NCI-H1092 treated with DMSO at 0.1 percent for 48 hours (cell line): ENCODE measurements at places on chromosomes 5 and 9.

- DNase-seq: no peak
Measured at GRCh38 chr9:134575103-134575900, 66.3 kb upstream of the COL5A1 start.

DNA sequence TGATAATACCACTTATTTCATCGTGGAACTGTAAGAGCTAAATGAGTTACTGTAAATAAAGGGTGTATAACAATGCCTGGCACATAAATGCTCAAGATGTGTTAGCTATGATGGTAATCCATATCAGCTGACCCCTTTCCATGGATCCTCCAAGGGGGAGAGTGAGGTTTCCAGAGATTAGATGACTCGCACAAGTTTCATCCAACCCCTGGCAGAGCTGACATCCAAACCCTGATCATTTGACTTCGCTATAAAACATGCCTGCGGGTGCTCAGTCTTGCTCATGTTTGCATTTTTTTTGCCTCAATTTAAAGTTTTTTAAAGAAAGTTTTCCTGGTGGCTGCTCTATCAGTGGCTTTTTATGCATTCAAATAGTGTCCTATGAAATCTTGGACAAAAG lies 145.7 kb upstream of the SMIM23 start:
- no peak for DNase-seq

DNA sequence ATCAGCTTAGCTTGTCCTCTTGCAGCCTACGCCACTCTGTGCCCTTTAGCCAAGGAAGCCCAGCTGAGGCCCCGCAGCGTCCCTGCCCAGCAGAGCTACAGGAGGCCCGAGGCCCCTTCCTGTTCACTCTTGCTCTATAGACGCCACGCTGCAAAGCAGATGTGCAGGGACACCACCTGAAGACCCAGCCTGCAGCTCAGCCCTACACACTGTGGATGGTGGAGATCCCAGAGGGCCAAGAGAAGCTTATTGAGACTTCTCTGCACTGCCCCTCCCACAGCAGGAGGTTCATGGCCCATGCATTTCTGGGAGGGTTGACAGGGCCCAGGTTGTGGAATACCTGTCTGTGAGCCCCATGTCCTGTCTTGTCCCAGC lies 33.6 kb downstream of the IRF1 start:
- DNase-seq: no peak

GRCh38 chr5:112412346-112412745 lies 6.7 kb downstream of the EPB41L4A start:
- DNase-seq: no peak

GRCh38 chr9:123265833-123266232 lies 2.6 kb downstream of the STRBP start:
- no peak for DNase-seq

DNA sequence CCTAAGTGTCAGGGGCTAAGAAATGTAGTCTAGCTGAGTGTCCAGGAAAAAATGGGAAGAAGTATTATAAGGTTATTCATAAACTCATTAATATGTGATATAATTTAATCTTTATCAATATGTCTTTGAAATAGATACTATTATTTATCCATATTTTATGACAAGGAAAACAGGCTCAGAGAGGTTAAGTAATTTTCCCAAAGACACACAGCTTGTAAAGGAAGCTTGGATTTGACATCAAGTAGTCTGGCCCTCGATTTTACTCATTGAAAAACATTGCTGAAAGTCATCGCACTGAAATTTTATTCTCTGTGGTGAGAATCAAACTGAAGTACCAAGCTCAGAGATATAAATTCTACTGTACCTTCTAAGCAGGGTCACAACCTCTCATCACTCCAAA lies 276.9 kb downstream of the MSX2 start:
- DNase-seq: no peak

DNA sequence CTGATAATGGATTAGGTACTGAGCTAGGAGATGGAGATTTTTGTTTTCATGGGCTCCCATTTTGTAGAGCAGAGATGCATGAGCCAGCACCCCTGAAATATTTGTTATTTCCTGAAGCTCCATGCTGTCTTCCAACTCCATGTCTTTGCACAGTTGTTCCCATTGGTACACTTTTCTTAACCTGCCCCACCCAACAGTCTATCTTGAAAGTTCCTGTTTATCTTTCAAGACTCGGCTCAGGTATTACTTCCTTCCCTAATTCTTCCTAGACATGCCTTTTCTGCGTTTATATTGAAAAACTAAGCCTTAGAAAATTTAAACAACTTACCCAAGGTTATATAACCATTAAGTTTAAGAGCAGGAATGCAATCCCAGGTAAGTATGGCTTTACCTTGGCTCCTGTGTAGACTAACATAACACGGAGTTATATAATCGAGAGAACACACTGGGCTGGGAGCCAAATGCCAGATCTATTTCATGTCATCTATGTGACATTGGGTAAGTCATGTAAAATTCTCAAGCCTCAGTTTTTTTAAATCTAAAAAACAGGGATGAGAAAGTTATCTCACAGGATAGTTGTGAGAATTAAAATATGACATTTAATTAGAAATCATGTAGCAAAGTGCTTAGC lies 67.4 kb downstream of the LIX1 start:
- DNase-seq: no peak

- no peak for DNase-seq
Measured at GRCh38 chr9:14245901-14246525, 67.9 kb downstream of the NFIB start.

DNA sequence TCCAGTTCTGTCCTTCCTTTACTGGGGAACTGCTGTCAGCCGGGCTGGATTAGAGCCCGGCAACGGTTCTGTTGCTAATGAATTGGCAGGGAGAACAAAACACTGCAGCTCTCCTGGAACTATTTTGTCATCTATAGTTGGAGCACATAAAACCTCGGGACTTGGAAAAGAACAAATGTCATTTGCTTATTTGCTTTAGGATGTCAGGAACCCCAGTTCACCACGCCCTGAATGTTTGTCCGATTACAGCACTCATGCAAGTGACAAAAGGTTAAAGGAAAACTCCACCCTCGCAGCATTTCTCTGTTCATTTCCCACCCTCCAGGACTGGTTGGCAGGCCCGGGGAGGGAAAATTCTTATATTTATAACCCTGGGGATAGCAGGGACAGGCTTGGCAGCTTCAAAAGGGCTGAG lies 66.4 kb upstream of the PLPP1 start:
- peak; percentile 3 for DNase-seq

- peak; percentile 39 for DNase-seq
Measured at GRCh38 chr9:127613583-127613954, 1.5 kb downstream of the STXBP1 start.

DNA sequence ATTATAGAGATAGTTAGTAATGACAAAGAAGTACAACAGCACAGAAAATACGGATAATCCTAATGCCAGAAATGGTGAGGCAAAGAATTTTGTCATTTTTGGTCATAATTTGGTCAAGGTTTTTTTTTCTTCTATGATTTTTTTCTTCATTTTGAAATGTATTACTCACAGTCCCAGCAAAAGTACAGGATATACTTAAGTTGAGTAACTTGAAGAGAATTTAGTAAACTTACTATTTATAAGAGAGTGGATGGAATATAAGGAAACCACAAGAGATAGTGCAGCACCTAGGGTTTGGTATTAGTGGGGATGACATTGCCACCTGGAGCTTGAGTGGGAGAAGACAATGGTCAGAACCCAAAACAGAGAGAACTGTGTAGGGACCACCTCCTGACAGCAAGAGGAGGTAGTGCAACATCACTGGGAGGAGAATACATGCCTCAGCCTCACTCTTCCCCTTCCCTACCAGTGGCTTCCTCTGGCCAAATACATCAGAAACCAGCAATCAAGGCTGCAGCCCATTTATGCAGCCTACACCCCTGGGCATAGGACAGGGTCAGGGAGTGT lies 434.5 kb upstream of the TRPC7 start:
- no peak for DNase-seq

DNA sequence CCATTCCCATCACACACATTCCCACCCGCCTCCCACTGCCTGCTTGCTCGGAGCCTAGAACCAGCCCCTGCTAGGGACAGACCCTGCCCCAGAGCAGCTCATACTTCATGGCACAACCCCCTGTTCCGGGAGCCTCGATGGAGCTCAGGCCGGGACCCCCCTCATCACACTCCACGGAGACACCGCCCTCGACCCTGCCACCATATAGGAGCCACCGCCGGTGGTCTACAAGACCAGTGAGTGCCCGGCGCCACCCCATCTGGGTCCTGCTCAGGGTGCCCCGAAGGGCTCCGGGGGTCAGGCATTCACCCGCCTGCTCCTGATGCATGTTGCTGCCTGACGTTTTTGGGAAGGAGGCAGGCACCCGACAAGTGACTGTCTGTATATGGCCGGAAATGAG lies 65.5 kb upstream of the RXRA start:
- no peak for DNase-seq

DNA sequence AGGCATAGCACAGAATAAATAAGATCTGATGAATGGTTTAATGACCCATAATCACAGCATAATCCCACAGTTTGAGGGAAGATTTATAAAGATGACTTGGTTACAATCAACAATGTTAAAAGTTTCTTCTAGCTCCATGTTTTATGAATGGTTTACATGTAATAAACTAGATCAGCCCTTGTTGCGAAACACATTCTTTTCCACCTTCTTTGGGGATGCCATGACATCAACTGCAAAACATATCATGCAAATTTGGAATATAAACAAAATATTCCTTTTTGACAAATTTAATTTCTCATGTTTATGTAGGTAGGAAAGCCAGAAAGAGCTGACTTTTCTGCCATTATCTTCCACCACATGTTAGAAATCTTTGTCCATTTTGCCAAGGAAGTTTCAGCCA lies 979.5 kb downstream of the MAT2B start:
- DNase-seq: no peak

DNA sequence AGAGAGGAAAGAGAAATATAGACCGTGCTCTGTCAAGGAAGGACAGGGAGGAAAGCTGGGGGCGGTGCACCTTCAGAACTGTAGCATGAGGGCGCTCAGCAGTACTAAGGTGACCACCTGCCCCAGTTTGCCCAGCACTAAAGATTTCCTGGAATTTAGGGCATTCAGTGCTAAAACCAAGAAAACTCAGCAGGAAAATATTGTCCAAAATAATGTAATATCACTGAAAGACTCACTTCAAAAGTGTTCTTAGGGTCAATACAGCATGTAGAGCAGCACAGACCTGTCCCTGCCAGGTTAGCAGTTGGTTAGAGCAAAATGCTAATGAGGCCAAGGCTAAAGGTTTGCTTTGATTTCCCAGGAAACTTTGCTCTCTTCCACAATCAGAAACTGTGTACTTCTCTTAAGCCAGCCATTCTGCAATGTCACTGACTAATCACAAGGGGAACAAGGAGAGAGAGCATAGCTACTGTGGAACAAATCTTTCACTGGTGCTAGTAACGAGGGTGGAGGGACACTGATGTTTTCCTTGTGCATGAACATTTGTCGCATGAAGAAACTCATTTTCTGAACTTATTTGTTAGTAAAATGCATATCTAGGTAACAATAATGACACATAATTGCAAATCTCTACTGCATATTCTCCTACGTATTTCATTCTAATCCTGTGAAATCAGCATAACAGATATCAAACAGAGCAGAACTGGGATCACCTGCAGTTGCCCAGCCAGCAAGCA lies 53.0 kb upstream of the GRAMD2B start:
- DNase-seq: no peak

GRCh38 chr9:127915801-127916719 lies 781 bp downstream of the ST6GALNAC4 start:
- DNase-seq: no peak

- DNase-seq: no peak
Measured at GRCh38 chr5:106587-106986, 14.6 kb downstream of the PLEKHG4B start.

GRCh38 chr9:87392086-87392485 lies 105.6 kb upstream of the DAPK1 start:
- DNase-seq: no peak

DNA sequence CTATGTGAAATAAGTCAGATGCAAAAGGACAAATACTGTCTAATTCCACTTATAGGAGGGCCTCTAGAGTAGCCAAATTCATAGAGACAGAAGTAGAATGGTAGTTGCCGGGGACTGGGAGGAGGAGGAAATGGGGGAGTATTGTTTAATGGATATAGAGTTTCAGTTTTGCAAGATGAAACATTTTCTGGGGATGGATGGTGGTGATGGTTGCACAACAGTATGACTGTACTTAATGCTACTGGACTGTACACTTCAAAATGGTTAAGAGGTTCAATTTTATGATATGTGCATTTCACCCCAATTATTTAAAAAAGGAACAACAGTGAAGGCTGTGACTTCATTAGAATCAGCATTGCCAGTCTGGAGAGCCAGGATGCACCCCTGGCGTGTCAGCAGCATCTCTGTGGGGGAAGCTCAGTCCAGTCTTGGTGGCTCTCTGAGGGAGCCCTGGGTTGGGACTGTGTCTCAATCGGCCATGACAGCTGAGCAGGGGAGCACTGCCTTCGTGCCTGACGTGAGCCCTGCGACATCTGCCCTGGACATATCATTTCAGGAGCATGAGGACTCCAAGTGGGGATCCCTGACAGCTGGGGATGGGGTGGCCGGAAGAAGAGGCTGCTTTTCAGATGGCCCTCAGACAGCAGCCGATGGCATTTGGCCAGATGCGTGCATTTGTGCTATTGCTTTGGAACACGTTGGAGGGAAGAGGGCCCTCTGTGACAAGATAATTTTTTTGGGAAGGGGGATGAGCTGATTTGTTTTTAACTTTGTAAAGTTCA lies 130.8 kb upstream of the STC2 start:
- DNase-seq: no peak

DNA sequence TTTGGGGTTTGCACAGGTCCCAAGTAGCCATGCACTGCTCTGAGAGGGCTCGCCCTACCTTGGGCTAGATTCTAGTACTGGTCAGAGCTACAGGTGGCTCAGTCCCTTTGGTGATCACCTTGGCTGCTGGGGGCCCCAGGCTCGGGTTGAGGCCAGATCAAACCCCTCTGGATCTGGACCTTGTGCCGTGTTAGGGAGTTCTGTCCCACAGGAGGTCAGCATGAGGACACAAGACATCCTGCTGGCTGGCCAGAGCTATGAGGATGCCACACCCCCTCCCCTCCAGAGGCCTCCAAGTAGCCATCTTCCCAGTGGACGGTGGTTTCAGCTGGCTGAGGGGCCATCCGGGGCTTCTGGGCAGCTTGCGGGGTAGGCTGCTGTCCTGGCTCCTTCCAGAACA lies 10.6 kb downstream of the CDK20 start:
- no peak for DNase-seq

DNA sequence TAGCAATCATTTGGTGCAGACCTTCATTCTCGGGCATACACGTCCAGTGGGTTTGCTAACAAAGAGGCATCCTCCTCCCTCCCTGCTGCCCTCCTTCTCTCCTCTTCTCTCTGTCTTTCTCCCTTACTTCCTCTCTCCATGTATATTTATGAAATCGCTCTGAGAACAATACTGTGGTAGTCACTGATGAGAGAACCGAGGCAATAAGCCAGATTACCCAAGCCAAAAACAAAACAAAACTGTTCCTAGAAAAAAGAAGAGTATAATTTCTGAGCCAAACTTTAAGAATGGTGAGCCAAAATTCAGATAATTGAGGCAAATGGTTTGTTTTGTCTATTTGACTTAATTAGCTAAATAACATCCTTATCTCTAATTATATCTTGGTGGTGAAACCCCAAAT lies 15.8 kb upstream of the HMHB1 start:
- DNase-seq: no peak

GRCh38 chr5:79886456-79886855 lies 104.6 kb downstream of the MTX3 start:
- DNase-seq: peak; percentile 13

- no peak for DNase-seq
Measured at GRCh38 chr9:136996361-136997292, at the start of gene CLIC3. TSS of gene CLIC3 (minus strand) at chr9:136996568. CDS start at chr9:136996543, 25 bp downstream.
